ENCODE measurements at places on chromosomes 16 and 17. TPM values are rescaled to one million over a fixed set of nuclear protein-coding genes. Genes with fewer than 3 reads are reported as not detected.

Gene KRT27
- not detected for total RNA-seq

Gene LRRC37B
- total RNA-seq, result 20.9 TPM

Gene TRPV2
- not detected for total RNA-seq

Gene GP1BA
- total RNA-seq, result not detected

Gene PTX4
- not detected for total RNA-seq

DNA sequence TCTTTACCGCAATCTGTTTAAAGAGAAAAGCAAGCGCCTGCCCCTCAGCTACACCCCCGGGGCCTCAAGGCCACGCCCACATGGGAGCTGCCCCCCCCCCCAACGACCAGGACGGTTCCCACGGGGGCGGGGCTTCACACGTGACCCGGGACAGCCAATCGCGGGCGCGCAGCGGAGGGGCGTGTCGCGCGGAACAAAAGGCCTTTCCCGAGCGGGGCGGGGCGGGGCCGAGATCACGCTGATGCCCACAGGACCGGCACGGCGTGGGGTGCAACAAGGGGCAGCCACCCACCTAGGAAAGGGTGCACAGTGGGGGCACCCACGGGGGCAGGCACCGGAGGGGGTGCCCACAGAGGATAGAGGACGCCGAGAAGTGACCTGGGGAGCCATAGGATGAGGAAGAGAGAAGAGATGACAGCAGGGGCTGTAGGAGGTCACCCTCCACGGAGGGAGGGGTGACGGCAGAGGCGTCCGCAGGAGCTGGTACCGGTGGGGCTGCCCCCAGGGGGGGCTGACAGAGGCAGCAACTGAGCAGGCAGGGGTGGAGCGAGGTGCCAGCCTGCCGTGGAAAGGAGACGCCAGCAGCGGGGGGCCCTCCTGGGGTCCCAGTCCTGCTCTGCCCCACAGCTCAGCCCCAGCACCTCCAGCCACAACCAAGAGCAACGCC, 6.2 kb downstream of the UNKL start:
- peak overlapping the region; percentile 78 for H3K4me3 ChIP-seq
- H3K27ac ChIP-seq, result no peak overlapping the region
- H3K27me3 ChIP-seq, result no peaks in the 10 kb centered on the region
- peaks cover 21% of the 10 kb centered on the region for H3K36me3 ChIP-seq

DNA sequence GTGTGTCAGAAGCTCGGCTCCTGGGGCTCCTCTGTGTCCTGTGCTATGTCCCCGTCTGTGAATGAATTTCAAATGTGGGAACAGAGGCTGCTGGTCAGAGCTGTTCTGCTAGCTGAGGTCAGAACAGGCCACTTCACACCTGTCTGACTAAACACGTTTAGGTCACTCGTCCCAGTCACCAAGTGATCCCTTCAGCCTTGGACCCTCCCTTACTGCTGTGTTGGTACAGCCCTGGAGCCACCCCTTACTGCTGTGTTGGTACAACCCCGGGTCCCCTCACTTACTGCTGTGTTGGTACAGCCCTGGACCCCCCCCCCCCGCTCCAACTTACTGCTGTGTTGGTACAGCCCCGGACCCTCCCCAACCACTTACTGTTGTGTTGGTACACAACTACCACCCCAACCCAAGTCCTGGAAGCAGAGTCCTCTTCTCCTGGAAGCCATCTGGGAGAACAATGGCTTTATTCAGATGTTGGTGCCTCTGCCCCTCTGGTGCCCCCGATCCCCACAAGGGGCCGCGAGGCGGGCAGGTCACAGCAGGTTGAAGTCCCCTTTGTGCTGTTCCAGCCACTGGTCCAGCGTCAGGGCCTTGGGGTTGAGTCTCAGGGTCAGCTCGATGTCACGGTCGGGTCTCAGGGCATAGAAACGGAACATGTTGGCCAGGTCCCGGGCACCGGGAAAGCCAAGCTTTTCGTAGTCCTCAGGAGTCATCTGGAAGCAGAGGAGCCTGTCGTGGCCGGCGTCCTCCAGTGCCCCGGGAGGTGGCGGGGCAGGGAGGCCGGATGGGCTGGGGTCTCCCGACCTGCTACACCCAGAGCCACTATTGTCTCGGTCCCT, 13.0 kb downstream of the NMRAL1 start:
- H3K4me3 ChIP-seq, result no peak overlapping the region
- DNase-seq, result no peak
- no peaks in the 10 kb centered on the region for H3K27me3 ChIP-seq
- peaks cover 66% of the 10 kb centered on the region for H3K36me3 ChIP-seq
- H3K4me1 ChIP-seq, result peaks cover 18% of the 10 kb centered on the region

DNA sequence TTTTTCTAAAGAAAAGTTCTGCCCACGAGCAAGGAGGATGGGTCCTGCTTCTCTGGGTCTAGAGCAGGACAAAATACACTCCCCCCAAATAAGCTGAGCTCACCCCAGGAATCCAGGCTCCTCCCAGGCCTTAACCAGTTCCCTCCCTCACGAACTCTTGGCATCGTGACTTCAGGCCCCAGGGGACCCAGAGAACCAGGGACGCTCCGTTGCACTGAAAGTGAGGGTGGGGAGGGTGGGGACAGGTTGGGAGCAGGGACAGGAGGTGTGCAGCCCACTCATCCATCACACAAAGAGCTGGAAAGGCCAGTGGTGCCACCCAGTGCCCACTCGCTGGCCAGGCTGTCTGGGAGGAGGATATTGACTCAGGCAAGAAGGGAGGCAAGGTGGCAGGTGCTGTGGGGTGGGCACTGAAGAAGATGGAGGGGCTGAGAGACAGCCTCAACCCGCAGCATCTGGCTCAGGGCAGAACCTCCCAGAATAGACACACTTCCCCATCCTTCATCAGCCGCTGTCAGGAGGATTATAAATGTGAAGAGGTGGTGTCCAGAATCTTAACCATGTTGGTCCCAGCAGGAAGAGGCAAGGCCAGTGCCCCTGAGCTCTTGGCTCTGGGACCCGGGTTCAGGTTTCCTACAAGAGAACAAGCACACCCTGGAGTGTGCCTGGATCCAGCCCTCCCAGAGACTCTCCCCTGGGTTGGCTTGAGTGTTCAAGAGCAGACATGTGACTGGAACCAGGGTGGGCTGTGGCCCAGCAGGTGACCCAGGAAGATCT, 67.9 kb upstream of the RPL38 start:
- no peak overlapping the region for H3K27ac ChIP-seq
- no peak for DNase-seq
- H3K27me3 ChIP-seq, result peaks cover 77% of the 10 kb centered on the region
- no peaks in the 10 kb centered on the region for H3K36me3 ChIP-seq
- H3K4me3 ChIP-seq, result no peak overlapping the region
- H3K4me1 ChIP-seq, result no peaks in the 10 kb centered on the region

DNA sequence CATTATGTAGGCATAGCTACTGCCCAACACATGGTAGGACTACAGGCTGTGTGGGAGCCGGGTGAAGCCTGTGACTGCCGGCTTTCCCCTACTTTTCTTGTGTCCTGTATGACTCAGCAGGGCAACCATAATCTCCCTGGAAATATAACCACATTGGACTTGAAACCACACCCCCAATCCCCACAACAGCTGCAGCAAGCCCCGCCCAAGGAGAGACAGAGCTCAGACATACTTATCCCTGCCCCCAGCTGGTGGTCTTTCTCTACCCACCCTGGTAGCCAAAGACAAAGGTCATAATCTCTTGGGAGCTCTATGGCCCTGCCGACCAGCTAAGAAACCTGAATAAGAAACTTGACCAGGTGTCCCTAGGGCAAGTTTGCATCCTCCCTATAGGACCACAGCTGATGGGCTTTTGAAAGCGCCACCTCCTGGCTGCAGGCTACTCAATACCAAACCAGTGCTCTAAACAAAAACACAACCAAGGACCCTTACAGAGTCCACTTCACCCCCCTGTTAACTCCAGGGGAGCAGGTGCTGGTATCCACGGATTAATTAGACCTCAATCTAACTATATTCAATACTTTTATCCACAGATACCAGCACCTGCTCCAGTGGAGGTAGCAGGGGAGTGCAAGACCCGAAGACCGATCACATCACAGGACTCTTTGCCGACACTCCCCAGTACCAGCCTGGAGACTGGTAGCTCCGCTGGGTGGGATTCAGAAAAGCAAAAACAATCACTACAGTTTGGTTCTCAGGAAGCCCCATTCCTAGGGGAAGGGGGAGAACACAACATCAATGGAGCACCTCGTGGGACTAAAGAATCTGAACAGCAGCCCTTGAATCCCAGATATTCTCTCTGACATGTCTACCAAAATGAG, 91.2 kb downstream of the IRX5 start:
- no peak overlapping the region for H3K4me3 ChIP-seq
- H3K27me3 ChIP-seq, result peaks cover 14% of the 10 kb centered on the region
- no peaks in the 10 kb centered on the region for H3K4me1 ChIP-seq
- DNase-seq, result peak; percentile 57
- no peak overlapping the region for H3K27ac ChIP-seq

DNA sequence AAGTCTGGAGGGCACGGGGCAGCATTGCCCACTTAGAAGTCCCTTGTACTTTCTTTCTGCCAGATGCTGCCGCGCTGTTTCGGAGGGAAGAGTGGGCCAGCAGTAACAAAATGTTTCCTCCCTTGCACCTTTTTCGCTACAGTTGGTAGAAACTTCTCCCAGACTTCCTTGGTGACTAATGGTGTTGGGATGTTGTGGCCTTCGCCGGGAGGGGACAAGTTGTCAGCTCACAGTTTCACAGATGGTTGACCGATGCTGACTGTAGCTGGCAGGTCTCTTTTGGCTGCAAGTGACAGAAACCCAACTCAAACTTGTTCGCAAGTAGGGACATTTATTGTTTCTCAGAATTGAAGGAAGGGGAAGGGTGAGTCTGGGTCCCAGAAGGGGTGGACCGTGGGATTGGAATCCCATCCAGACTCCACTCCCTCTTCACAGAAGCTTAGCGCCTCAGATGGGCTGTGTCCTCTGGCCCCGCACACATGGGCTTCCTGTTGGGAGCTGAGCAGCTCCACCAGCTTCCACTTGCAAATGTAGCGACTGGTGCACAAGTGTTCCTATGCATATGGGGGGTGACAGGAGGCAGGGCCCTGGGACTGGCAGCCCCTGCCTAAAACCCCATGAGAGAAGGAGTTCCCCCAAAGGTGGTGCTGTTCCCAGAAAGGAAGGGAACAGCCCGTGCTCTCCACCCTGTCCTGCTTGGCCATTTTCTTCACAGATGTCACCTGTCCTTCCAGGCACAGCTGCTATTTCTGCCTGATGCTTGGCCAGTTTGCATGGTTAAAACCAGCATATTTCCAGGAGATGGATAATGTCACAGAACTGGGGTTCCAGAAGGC, 30.9 kb upstream of the RPRML start:
- H3K36me3 ChIP-seq, result no peaks in the 10 kb centered on the region
- H3K4me1 ChIP-seq, result no peaks in the 10 kb centered on the region
- H3K27ac ChIP-seq, result no peak overlapping the region
- H3K27me3 ChIP-seq, result no peaks in the 10 kb centered on the region

- peaks cover 52% of the 10 kb centered on the region for H3K36me3 ChIP-seq
- H3K4me1 ChIP-seq, result peaks cover 55% of the 10 kb centered on the region
- peak overlapping the region; percentile 19 for H3K4me3 ChIP-seq
- DNase-seq, result peak; percentile 83
- no peaks in the 10 kb centered on the region for H3K27me3 ChIP-seq
Measured at GRCh38 chr17:72411124-72411563, 290.3 kb downstream of the SOX9 start.

- H3K27me3 ChIP-seq, result no peaks in the 10 kb centered on the region
- peak; percentile 94 for DNase-seq
- no peak overlapping the region for H3K4me3 ChIP-seq
- H3K36me3 ChIP-seq, result no peaks in the 10 kb centered on the region
Measured at GRCh38 chr17:13306310-13306962, 288.6 kb upstream of the ELAC2 start.

DNA sequence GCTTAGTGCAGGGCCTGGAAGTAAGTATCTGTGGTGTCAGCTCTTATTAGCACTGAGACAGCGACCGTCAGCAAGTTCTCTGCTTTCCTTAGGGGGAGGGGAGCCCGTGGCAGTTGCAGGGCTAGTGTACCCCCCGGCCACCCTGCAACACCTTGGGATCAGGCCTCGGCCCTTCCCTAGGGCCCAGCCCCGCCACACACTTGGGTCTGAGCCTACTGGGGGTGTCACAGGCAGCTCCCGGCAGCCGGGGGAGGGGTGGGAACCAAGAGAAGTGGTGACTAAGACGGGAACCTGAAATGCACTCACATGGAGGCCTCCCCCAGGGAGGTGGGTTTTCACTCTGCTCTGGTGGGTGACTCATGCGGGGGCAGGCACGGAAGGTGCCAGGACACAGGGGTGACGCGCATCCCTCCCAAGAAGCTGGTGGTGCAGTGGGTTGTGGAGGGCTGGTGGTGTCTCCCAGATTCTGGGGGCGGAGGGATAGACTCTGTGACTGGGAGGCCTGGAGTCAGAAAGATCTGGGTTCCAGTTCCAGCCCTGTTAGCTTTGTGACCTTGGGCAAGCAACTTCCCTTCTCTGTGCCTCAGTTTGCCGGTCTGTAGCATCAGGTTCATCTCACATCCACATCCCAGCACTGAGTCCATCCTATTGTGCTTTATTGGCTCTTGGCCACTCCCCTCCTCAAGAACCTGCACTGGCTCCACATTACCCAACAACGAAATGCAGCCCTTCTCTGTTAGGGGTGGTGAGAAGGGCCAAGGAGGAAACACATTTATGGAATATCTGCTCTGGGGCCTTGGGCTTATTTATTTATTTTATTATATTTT, 44.5 kb downstream of the LAT start:
- H3K27me3 ChIP-seq, result no peaks in the 10 kb centered on the region
- no peaks in the 10 kb centered on the region for H3K36me3 ChIP-seq
- no peak overlapping the region for H3K27ac ChIP-seq
- no peak overlapping the region for H3K4me3 ChIP-seq
- peak; percentile 91 for DNase-seq

DNA sequence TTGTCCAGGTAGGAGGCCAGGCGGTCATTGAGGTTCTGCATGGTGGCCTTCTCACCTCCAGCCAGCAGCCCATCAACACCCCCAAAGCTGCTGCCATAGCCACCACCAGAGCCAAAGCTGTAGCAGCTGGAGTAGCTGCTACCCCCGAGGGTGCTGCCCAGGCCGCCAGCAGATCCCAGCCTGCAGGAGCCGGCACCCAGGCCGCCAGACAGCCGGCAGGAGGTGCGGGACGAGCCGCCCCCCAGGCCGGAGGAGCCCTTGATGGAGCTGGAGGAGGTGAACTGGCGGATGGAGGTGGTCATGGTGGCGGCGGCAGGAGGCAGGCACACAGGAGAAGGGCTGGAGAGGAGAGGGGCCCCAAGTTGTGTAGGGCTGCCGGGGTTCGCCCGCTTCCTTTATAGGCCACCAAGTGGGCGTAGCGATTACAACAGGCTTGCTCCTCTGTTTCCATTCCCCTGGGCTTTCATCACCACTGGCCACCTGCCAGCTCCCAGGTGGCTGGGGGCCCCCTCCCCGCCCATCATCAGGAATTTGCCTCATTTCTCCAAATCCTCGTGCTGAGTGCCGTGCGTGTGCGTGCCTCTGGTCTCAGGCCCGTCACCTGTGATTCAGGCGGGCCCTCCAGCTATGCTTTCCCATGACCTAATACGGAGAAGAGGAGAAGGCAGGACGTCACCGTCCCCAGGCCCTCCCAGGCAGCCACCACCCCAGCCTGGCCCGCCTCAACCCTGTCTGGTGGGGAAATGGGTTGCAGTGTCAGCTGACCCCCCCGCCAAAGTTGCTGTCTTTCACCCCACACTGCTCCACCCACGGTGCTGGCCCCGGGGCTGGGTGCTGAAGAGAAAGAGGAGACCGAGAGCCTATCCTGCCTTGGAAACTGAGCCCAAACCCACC, at the start of gene KRT17:
Gene KRT17, minus strand, starts transcription at position 368 of the 894 bp plus-strand sequence. Its CDS starts 66 bp downstream, at position 302.
- no peaks in the 10 kb centered on the region for H3K27me3 ChIP-seq
- peak within 1 kb of the TSS; percentile 86 for H3K4me3 ChIP-seq
- peak within 1 kb of the TSS; percentile 89 for H3K27ac ChIP-seq
